RPMI7951 (cell line): ENCODE measurements at places on chromosomes 2 and 18.
A peak's percentile ranks its signal among the peaks of the same experiment; 100 is the strongest.

GRCh38 chr2:189050165-189050712 lies 76.1 kb downstream of the COL3A1 start:
- DNase-seq: no peak

GRCh38 chr2:29014811-29015421 lies 33.8 kb downstream of the TOGARAM2 start:
- DNase-seq: peak; percentile 20

GRCh38 chr2:55923091-55923981 lies at the start of gene EFEMP1:
Gene EFEMP1, minus strand, starts transcription at chr2:55923782. Its CDS starts 1,342 bp downstream, at chr2:55922440.
- DNase-seq: peak; percentile 33

DNA sequence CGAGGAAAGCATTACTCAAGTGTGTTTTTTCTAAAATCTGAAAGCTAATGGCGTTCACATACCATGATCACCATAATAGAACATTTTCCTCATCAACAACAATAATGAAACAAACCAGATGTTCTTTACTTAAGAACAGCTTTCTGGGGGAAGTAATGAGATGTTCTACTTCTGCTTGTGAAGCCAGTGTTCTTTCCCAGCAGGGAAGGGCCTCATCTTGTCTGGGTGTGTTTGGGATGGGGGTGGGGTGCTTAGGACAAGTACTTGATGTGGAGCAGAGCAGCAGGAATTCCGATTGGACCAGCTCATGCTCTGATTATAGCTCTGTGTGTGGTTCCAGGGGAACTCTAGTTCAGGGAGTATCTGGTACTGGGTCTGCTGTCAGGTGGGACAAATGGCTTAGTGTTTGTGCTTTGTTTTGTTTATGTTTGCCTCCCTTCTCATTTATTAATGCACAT lies 163.0 kb upstream of the NOSTRIN start:
- peak; percentile 13 for DNase-seq

GRCh38 chr18:8695932-8696517 lies 9.3 kb upstream of the MTCL1 start:
- no peak for DNase-seq

DNA sequence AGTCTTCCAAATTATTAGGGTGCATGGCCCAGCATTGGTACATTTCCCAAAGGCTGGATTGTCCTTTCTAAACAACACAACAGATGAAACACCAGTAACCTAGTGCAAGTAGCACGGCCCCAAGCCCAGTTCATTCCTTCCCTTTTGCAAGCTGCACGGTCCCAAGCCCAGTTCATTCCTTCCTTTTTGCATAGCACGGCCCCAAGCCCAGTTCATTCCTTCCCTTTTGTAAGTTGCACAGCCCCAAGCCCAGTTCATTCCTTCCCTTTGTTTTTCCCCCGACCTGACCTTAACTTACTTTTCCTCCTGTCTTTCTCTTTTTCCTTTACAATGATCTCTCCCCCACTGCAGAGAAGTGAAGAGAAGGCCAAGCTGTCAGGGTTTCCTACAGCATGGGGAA lies 60.9 kb downstream of the C18orf63 start:
- DNase-seq: no peak

DNA sequence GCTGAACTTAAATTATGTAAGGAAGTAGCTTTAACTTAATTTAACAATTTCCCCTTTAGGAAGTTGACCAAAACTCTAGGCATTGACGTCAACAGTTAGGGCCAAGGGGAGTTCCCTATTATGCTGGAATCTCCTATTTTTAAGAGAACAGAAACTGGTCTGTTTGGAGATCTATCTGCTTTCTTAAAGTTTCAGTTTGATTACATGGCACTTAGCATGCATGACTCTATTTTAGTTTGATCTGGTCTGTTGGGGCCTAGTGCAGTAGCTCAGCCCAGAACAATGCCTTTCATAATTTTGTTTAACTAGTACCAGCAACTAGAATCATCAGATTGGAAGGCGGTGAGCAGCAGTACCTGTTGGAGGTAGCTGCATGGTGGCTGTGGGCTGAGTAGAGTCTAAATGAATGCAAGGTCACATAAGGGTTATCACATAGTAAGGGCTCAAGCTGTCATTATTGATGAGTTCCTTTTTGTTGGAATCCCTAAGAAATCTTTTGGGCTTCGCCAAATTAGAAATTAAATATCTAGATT lies 60.5 kb upstream of the ZNG1B start:
- DNase-seq: no peak

- DNase-seq: no peak
These were observed 2.4 kb downstream of the DNAJB2 start for GRCh38 chr2:219281588-219281987.

GRCh38 chr18:75231053-75231406 lies 20.4 kb downstream of the TSHZ1 start:
- DNase-seq: peak; percentile 25

DNA sequence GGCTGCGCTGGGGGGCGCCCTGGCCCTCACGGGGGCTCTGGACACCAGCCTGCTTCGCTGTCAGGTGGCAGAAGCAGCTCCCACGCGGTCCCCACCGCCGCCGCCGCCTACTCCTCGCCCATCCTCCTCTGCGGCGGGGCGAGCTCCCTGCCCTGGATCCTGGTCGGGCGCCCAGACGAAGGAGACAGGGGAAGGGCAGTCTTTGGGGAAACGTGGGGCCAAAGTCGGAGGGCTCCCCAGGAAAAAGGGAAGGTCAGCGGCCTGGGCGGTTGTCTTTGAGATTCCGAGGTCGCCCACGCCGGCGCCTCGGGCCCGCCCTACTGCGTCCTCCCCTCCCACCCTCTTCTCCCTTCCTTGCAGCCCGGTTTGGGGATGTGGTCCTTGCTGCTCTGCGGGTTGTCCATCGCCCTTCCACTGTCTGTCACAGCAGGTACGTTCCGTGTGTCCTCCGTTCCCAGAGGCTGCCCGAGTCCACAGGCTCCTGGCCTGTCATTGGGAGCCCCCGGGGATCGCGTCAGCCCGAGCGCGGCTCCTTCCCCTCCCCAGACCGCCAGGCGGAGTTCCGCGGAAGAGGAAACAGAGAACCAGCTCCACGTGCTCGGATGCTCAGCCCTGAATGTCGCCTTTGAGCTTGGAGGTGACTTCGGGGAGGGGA lies 800 bp downstream of the IL1RL2 start:
- peak; percentile 55 for DNase-seq

DNA sequence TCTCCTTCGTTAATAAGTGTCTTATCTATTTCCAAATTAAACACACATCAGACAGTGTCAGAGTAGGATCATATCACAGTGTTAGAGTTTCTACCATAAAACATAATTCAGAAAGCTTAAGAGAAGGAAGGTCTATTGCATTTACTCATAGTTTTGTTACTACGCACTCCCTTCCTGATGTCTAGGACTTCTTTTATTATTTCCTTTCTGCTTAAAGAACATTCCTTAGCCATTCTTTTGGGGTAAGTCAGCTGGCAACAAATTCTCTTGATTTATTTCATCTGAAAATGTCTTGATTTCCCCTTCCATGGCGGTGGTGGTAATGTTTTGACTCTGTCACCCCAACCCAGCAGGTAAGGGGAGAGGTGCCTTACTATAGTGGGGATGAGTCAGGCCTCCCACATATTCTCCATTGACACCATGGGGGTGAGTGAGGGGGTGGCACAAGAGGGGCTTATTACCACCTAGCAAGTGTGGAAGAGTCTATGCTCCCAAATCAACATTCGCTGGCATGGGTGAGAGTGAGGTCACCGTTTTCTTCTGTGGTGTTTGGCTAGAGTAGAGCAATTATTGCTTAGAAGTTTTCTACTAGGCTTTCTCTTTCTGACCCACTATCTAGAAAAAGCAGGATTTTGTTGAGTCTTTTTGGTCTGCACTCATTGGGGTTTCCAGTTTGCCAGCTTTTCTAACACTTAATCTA lies 29.9 kb downstream of the ABCB11 start:
- no peak for DNase-seq

GRCh38 chr2:218852911-218853667 lies 6.5 kb upstream of the WNT6 start:
- DNase-seq: peak; percentile 66

GRCh38 chr18:29874519-29875098 lies 1167.9 kb downstream of the DSC3 start:
- DNase-seq: peak; percentile 17

- peak; percentile 5 for DNase-seq
These were observed 748 bp upstream of the ZNF804A start for GRCh38 chr2:184597571-184597991.

DNA sequence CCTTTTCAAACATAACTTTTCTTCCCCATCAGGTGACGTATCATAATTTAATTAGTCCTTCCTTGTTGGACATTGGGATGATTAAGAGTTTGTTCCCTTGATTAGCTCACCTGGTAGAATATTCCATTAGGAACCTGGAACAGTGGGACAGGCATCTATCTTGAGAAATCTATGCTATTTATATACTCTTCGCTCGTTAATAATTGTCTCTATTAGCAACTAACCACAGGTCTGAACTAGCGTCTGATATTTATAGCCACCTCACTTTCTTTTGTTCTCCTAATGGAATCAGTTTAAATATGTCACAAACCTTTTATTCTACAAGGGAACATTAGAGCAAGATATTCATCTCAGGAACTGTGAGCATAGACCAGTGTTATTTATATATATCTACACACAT lies 79.8 kb downstream of the MAPK4 start:
- DNase-seq: no peak

DNA sequence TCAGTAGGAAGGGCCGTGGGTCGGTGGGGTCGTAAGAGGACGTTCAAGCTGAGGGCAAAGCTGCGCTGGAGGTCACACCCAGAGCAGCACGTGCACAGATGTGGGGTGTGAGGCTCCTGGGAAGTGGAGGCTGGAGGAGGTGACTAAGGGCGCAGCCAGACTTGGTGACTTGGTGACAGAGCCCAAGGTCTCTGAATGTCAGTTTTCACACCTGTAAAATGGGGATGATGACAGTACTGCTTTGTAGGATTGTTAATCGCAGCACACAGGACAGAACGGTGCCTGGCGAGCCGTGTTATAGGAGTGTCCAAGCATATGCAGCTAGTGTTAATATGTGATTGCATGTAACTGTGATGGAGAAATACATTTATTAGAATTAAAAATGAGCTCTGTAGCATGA lies 40.8 kb downstream of the NTSR2 start:
- no peak for DNase-seq

GRCh38 chr2:48213646-48214045 lies 307.3 kb upstream of the FBXO11 start:
- no peak for DNase-seq

GRCh38 chr2:161415034-161415986 lies 787 bp upstream of the TBR1 start:
- DNase-seq: no peak

DNA sequence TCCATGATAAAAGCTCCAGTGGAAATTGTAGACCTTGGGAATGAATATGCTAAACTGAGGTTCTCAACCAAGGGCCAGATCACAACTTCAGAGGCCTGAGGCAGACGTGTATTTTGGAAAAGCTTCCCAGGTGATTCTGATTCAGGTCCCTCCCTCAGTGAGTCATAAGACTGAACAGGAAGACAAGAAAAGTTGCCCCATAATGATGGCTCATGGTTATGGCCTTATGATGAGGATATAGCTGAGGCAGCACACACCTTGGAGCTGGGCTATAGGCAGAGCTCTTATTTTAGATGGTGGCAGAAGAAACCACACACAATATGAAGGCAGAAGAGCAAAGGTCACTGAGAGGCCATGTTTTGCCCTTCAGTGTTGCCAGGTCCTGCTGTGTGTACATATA lies 9.6 kb downstream of the ANTXR1 start:
- DNase-seq: no peak

- DNase-seq: no peak
These were observed 84.6 kb upstream of the NDUFV2 start for GRCh38 chr18:9017905-9018227.

DNA sequence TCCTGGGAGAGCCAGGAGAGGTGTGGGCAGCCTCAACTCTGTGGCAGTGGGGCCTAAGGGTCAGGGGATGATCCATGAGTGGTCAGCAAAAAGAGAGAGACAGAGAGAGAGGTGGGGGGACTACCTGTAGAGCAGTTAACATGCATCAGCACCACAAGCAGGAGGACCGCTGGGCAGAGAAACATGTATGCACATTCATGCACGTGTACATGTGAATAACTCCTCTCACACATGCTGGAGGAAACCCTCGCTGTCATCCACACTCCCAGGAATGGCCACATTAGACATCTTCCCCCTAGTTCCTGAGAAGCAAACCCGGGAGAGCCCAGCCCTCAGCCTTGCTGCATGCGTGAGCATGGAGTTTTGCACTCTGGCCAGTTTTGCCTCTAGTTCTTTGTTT lies 166.1 kb downstream of the SMAD7 start:
- DNase-seq: no peak

DNA sequence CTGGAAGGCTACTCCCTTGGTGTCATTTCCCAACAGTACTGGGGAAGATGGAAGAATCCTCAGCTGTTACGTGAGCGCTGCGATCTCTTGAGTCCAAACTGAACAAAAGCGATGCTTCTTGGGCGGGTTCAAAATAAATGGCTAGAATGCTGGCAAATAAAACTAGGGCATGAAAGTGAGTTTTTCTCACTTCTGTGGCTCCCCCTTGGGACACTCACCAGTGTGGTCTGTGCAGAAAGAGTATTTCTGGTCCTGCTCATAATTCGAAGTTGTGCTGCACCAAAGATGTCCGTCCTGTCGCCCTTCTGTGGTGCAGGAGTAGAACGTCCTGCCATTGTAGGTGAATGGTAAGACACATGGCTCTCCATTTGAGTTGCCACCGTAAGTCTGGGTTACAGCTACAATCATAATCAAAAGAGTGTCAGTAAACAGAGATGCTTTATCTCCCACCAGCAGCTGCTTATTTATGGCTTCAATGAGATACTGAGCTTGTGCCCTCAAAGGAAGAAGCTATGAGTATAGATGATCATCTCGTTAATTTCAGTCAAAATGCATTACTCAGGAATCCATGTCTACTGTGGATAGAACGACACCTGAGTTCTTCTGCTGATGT lies 11.8 kb downstream of the FN1 start:
- DNase-seq: no peak

DNA sequence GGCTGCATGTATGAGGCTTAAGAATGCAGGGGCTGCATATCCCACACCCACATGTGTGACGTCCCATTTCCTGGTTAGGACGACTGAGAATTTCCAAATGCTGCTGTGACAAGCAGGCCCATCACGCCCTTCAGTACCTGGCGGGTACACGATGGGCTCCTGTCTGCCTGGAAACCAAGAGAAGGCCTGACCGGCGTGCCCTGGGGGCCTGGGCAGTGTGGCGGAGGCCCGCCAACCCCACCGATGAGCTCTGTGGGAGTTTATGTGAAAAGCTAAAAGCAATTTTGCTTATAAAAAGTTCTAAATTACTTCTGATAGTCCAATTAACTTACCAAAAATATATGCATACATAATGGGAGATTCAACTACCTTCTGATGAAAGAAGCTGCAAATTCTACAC lies 837.3 kb downstream of the GALR1 start:
- DNase-seq: no peak

- DNase-seq: no peak
These were observed 11.9 kb upstream of the SLC14A1 start for GRCh38 chr18:45712061-45712460.

GRCh38 chr18:22346953-22347605 lies 70.6 kb downstream of the CTAGE1 start:
- DNase-seq: peak; percentile 50

GRCh38 chr2:46748121-46748520 lies 167.5 kb downstream of the MCFD2 start:
- peak; percentile 32 for DNase-seq

DNA sequence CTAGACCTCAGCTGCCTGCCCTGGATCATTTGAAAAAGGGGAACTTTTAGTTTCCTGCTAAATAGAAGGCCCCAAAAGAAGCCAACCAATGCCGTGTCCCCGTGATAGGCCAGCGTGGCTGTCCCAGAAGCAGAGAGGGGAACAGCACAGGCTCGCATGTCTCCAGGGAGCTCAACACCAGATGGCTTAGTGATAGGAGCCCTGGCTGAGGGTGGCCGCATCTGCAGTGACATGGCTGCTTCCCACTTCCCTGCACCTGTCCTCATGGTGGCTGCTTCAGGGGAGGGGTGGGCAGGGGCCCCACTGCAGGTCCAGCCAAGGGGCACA lies 79.6 kb downstream of the MBP start:
- no peak for DNase-seq
